ENCODE measurements at places on chromosomes 4 and X. TPM values are rescaled to one million over a fixed set of nuclear protein-coding genes. Genes with fewer than 3 reads are reported as not detected.

- H3K36me3 ChIP-seq = no peaks in the 10 kb centered on the region
- H3K27me3 ChIP-seq = no peaks in the 10 kb centered on the region
- H3K4me1 ChIP-seq = no peaks in the 10 kb centered on the region
Observed at GRCh38 chrX:125132274-125132673, 187.4 kb upstream of the TEX13C start.

GRCh38 chr4:87042221-87042620, 107.4 kb downstream of the AFF1 start:
- peaks cover 7% of the 10 kb centered on the region for H3K36me3 ChIP-seq
- H3K27me3 ChIP-seq = no peaks in the 10 kb centered on the region
- DNase-seq = no peak

DNA sequence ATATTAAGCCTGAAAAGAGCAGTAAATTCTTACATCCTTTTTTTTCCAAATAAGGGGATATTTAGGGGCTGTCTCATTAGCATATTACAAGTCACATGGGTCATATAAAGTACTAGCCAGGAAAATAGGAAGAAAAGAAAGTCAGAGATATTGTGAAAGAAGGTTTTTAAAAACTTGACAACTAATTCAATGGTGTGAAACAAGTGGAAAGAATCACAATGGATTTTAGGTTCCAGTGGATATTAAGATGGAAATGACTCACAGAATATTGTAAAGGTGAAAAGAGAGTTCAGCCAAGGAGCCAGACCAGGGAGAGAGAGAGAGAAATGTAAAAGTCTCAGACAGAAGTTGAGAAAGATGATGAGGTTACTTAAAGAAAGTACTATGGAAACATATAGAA, 297.2 kb downstream of the IQCM start:
- H3K27me3 ChIP-seq = no peaks in the 10 kb centered on the region
- H3K36me3 ChIP-seq = no peaks in the 10 kb centered on the region
- no peaks in the 10 kb centered on the region for H3K4me1 ChIP-seq
- no peak overlapping the region for H3K4me3 ChIP-seq

DNA sequence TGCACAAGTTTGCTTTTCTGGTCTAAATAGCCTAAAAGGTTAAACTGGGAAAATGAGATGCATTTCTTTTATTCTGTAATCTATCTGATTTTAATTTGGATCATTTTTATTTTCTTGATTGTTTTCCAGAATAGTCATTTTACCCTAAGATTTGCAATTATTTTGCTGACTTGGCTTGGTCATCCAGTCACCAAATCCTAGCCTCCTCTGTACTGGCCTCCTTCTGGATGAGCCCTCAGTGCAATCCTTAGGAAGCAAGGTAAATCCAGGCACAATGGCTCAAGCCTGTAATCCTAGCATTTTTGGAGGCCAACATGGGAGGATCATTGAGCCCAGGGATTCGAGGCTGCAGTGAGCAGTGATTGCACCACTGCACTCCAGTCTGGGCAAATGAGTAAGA, 9.2 kb downstream of the EREG start:
- H3K36me3 ChIP-seq = no peaks in the 10 kb centered on the region
- no peak for DNase-seq
- no peak overlapping the region for H3K4me3 ChIP-seq
- no peak overlapping the region for H3K27ac ChIP-seq
- H3K27me3 ChIP-seq = no peaks in the 10 kb centered on the region
- H3K4me1 ChIP-seq = no peaks in the 10 kb centered on the region

DNA sequence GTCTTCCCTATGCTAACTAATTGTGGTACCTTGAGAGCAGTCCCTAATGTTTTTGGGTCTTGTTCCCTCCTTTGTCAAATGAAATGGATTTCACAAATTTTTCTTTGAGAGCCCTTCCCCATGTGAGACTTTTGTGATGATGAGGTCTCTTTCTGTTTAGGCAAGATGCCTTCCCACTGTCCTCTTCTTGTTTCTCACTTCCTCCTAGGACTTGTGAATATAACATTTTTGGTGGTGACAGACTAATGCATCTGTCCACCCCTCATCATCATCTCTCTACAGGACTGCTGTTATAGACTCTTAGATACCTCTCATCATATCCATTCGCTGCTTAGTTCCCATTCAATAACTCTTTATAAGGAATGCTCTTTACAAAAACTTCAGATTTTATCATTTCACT, 8.7 kb upstream of the ANK2 start:
- H3K4me3 ChIP-seq = no peak overlapping the region
- no peak for DNase-seq
- no peaks in the 10 kb centered on the region for H3K36me3 ChIP-seq
- no peak overlapping the region for H3K27ac ChIP-seq
- no peaks in the 10 kb centered on the region for H3K27me3 ChIP-seq

DNA sequence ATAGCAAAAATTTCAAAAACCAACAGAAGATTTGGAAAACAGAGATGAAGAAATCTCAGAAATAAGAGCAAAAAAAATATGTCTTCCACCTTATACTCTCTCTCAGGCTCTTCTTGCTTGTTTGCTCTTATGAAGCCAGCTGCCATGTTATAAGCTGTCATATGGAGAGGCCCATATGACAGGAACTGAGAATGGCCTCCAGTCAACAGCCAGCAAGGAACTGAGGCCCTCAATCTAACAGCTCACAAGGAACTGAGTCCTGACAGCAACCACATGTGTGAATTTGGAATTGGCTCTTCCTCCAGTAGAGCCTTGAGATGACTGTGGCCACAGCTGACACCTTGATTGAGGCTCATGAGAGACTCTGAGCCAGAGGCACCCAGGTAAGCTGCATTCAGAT, 51.3 kb upstream of the MAOA start:
- H3K27ac ChIP-seq = no peak overlapping the region
- no peak overlapping the region for H3K4me3 ChIP-seq
- H3K36me3 ChIP-seq = no peaks in the 10 kb centered on the region
- H3K4me1 ChIP-seq = no peaks in the 10 kb centered on the region
- no peak for DNase-seq

DNA sequence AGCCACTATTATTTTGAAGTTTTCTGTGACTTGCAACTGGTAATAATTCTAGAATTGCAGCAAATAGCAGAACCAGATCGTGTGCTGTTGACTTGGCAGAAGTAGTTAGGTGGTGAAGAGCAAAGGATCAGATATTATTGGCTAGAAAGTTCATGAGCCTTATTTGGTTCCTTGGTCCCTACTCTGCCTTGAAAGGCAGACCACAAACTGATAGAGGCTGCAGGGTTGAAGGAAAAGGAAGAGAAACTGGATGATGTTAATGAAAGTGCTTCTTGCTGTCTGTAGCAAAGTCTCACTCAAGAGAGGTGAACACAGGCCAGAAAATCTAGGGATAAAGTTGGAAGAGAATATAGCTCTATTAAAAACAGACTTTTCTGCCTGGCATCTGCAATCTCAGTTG, 41.2 kb upstream of the RNF150 start:
- DNase-seq = no peak
- no peaks in the 10 kb centered on the region for H3K4me1 ChIP-seq
- no peak overlapping the region for H3K27ac ChIP-seq

GRCh38 chrX:40173143-40174000, 75.6 kb upstream of the BCOR start:
- no peaks in the 10 kb centered on the region for H3K36me3 ChIP-seq
- H3K27me3 ChIP-seq = peaks cover 6% of the 10 kb centered on the region
- no peak overlapping the region for H3K4me3 ChIP-seq
- H3K27ac ChIP-seq = no peak overlapping the region

DNA sequence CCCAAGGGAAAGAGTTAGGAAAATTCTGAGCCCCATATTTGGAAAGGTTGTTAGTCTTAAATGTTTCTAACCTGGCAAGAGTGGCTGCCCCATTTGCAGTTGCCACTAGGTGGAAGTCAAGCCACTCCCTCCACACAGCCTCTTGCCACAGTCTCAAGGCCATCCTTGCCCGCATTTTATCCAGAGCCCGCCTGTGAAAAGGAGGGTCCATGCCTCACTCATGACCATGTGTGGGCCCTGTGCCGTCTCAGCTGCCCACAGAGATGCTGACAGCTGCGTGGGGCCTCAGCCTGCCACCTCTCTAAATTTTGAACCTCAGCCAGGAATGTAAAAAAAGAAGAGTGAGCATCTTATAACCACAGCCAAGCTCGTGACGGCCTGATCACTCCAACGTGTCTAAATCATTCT, 201.5 kb upstream of the FAM241A start:
- H3K36me3 ChIP-seq = no peaks in the 10 kb centered on the region
- H3K4me3 ChIP-seq = no peak overlapping the region
- H3K4me1 ChIP-seq = no peaks in the 10 kb centered on the region
- H3K27ac ChIP-seq = no peak overlapping the region
- peak; percentile 28 for DNase-seq
- no peaks in the 10 kb centered on the region for H3K27me3 ChIP-seq

DNA sequence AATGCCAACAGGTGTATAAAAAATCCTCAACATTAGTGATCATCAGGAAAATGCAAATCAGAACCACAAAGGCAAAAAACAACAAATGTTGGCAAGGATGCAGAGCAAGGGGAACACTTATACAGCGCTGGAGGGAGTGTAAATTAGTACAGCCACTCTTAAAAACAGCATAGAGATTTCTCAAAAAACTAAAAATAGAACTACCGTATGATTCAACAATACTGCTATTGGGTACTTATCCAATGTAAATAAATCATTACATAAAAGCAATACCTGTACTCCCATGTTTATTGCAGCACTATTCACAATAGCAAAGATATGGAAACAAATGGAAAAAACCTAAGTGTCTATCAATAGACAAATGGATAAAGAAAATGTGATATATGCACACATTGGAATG, 171.3 kb downstream of the SLC7A11 start:
- H3K27me3 ChIP-seq = no peaks in the 10 kb centered on the region
- H3K27ac ChIP-seq = no peak overlapping the region
- no peaks in the 10 kb centered on the region for H3K36me3 ChIP-seq
- DNase-seq = no peak

- no peaks in the 10 kb centered on the region for H3K4me1 ChIP-seq
Observed at GRCh38 chrX:132842460-132843238, 115.8 kb downstream of the HS6ST2 start.

- H3K27ac ChIP-seq = no peak overlapping the region
- H3K27me3 ChIP-seq = no peaks in the 10 kb centered on the region
- no peaks in the 10 kb centered on the region for H3K36me3 ChIP-seq
- H3K4me3 ChIP-seq = no peak overlapping the region
- DNase-seq = no peak
Observed at GRCh38 chr4:114754616-114755015, 156.0 kb downstream of the UGT8 start.

DNA sequence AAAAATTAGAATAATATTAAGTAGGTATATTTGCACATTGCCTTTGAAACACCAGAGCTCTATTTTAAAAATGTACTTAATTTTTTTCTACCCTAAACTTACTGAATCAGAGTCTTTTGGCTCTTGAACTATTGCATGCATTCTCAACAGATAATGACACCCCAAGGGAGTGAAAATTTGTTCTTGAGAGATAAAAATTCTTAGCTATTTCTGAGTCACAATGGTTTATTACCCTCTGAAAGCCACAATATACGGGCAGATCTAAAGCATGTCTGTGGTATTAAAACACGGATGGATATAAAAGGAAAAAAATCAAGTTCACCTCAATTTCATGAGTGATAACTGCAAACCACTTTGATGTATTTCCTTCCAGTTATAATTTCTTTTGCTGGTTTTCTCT, 636.3 kb upstream of the FTHL17 start:
- no peaks in the 10 kb centered on the region for H3K27me3 ChIP-seq
- DNase-seq = no peak
- no peak overlapping the region for H3K27ac ChIP-seq
- H3K36me3 ChIP-seq = no peaks in the 10 kb centered on the region

- no peak overlapping the region for H3K4me3 ChIP-seq
- DNase-seq = no peak
- peaks cover 2% of the 10 kb centered on the region for H3K4me1 ChIP-seq
- peaks cover 3% of the 10 kb centered on the region for H3K27me3 ChIP-seq
- no peak overlapping the region for H3K27ac ChIP-seq
Observed at GRCh38 chr4:185822791-185823190, 10.8 kb upstream of the SORBS2 start.

RGN gene
- 14.7 TPM for total RNA-seq

ADH1A gene
- 0.23 TPM for total RNA-seq

FGFBP2 gene
- total RNA-seq = 1.1 TPM

ITM2A gene
- 36.2 TPM for total RNA-seq

ZFP92 gene
- 3.6 TPM for total RNA-seq

REELD1 gene
- total RNA-seq = 0.60 TPM

IBSP gene
- 0.12 TPM for total RNA-seq
